DMS 273 treated with DMSO at 0.1 percent for 48 hours (cell line): ENCODE measurements at places on chromosomes 1 and 21.

- no peak for DNase-seq
Observed at GRCh38 chr1:162405800-162406199, 6.1 kb downstream of the SH2D1B start.

GRCh38 chr1:41712695-41713094 lies 206.0 kb downstream of the HIVEP3 start:
- DNase-seq = no peak

DNA sequence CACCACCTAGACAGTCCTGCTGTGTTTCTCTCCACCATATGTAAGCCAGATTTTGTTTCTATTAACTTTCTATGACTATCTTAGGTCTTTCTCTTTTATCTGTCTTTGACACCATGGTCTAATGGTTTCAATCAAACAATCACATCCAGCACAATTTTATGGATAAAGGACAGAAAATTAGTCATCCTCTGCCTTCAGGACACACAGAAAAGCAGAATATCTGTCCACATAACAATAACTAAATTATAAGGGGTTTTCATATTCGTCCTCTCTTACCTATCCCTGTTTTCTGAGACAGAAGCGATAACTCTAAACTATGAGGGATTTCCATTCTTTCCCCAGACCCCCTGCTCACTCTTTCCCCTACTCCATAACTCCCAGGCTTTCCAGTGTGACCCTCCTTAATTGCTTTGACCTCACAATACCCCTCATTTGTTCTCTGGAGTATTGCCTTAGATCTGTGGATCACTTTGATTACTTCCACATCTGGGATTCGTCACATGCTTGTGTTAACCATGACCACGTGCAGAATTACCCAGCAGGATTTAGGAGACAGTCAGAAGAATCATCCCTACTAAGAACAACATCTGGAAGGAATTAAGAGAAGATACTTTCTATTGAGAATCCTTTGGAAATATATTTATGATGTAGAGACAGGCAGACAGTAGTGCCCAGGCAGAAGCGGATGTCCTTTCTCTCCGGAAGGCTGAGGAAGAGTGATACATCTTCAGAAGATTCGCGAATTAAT lies 108.2 kb upstream of the GREM2 start:
- no peak for DNase-seq

DNA sequence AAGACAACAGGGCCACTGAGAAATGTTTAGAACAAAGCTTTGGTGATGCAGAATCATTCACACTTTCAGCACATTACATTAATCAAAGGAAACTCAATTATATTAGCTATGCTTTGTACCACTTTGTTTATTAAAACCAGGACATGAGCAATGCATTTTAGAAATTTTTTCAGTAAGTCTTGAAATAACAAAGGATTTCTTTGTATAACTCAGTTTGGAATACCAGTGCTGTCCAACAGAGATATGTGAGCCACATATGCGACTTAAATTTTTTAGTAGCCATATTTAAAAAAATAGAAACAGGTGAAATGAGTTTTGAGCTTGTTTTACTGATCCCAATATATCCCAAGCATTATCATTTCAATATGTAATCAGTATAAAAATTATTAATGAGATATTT lies 18.8 kb upstream of the F3 start:
- no peak for DNase-seq

DNA sequence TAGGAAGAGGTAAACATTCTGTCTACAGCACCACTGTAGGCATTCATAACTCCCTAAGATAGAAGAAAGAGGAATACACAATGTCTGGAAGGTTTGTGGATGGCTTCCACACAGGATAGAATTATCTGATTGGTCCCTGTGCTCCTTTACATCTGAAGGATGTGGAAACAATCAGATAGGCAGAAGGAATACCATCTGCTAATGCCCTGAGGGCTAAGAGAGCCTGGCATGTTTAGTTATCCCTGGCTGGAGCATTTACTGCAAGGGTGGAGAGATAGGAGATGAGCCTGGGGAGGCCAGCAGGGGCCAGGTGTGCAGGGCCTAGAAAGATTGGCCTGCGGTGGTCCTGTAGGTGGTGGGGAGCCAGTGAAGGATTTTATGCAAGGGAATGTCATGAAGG lies 8.6 kb upstream of the ACBD3 start:
- peak; percentile 25 for DNase-seq

- no peak for DNase-seq
Observed at GRCh38 chr1:84573481-84573966, 716 bp downstream of the CTBS start.

- DNase-seq = no peak
Observed at GRCh38 chr1:115647919-115648650, 6.3 kb downstream of the VANGL1 start.

DNA sequence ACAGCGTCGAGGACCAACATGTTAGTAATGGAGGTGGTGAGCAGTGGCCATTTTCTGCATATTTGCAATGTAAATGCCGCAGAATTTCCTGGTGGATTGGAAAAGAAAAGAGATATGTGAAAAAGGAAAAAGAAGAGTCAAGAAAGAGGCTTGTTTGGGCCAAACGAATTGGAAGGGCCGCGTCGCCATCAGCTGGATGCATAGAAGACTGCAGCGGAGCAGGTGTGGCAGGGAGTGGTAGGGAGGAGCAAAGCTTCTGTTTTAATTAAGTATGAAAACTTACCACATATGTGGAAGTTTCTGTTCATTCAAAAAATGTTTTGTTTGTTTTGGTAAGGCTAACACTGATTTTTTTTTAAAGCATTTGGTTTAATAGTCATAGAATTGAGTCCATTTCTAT lies 690.7 kb downstream of the NCAM2 start:
- DNase-seq = no peak

GRCh38 chr1:26786437-26787380 lies 1.0 kb upstream of the PIGV start:
- DNase-seq = no peak

GRCh38 chr1:31405578-31406245 lies 7.3 kb upstream of the SERINC2 start:
- DNase-seq = no peak

GRCh38 chr1:15459771-15460707 lies 3.5 kb downstream of the CELA2A start:
- no peak for DNase-seq

DNA sequence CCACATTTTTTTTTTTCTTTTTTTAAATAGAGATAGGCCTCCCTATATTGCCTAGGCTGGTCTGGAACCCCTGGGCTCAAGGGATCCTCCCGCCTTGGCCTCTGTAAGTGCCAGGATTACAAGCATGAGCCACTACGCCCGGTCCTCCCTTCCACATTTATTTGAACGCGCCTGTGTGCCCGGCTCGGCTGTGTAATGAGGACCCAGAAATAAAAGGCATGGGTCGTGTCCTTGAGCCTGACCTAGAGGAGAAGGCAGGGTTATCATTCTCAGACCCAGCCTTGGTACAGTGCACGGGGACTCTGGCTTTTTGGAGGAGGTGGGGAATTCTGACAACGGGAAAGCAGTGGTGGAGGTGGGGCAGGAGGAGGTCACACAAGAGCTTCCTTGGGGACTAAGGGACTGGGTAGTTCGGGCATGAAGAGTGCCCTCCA lies 841 bp downstream of the CENPF start:
- DNase-seq = no peak

GRCh38 chr1:240527086-240527485 lies 84.9 kb downstream of the GREM2 start:
- DNase-seq = no peak

DNA sequence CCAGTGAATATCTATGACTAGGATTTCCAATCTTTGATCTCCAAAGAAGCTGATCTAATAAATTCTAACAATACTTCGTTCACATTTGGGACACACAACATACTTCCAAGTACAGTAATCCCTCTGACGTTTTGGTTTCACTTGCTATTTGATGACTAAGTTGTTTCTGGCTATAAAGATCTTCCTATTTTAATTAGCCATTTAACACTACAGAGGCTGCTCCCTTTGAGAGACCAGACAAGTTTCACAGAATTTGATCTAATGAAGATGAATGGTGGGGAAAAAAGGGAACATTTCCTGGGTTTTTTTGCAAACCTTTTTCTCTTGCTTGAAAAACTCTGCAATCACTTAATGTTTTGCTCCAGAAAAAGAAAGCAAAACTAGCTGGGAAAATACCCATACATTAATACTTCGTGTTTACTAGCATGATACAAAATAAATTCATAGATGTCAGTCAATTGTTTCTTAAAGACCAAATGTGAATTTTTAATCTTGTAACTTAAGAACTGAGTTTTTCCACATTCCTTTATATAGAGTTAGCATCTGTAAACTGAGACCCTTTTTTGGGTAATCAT lies 28.0 kb upstream of the GLIS1 start:
- DNase-seq = no peak

DNA sequence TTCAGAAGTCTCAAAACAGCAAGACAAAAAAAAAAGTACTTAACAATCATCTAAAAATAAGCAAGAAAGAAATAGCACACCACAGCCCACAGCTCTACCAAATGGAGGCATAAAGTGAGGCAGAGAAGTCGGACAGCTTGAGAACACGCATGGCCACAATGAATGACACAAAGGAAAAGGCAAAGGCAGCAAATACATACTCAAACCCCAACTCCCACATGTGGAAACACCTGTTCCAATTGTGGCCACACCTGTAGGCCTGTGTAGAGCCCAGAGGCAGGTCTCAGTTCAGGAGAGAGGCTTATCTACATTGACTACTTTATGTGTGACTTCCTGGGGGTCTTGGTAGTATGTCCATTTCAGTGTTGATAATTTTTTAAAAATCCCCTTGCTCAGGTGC lies 543.5 kb downstream of the LMO4 start:
- DNase-seq = no peak

GRCh38 chr1:210239349-210240111 lies 6.9 kb downstream of the SERTAD4 start:
- DNase-seq = no peak

DNA sequence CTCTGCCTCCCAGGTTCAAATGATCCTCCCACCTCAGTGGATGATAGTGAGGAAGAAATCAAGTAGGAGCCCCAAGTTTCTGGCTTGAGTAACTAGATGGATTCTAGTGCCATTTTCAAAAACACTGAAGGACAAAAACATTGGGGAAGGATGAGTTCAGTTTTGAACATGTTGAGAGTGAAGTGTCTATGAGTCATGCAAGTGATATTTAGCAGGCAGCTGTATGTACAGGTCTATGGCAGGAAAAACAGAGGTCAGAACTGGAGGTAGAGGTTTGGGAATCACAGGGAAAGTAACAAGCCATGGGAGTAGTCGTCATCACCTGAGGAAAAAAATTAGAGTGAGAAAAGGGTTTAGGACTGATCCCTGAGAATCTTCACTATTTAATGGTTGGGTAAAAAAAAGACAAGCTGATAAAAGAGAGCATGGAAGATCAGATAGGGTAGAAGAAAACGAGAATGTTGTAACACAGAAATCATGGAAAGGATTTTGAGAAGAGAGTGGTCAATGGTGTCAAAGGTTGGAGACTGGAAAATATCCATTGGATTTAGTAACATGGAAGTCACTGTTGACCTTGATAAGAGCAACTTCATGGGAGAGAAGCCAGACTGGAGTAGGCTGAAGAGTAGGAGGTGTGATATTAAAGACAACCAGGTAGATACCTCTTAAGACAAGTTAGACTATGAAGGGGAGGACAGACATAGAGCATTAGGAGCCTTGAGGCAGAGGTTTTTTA lies 53.1 kb downstream of the DIPK1A start:
- DNase-seq = no peak

DNA sequence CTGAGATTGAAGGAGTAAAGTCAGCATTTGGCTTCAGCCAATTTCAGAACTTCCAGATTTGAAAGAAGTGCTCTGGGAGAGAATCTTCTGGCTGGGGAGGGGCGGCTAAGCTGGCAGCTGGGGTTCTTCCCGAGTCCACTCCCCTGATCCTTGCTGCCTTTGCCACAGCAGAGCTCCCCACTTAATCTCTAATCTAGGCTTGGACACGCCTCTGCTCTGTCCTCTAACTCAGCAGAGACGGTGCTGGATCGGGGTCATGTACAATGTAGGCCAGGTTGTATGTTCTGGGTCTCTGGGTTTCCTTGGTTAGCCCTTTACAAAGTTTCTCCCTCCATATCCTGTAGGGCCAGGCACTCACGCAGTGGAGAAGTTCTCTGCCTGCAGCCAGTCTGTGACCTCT lies 10.1 kb upstream of the GSTM3 start:
- DNase-seq = no peak

DNA sequence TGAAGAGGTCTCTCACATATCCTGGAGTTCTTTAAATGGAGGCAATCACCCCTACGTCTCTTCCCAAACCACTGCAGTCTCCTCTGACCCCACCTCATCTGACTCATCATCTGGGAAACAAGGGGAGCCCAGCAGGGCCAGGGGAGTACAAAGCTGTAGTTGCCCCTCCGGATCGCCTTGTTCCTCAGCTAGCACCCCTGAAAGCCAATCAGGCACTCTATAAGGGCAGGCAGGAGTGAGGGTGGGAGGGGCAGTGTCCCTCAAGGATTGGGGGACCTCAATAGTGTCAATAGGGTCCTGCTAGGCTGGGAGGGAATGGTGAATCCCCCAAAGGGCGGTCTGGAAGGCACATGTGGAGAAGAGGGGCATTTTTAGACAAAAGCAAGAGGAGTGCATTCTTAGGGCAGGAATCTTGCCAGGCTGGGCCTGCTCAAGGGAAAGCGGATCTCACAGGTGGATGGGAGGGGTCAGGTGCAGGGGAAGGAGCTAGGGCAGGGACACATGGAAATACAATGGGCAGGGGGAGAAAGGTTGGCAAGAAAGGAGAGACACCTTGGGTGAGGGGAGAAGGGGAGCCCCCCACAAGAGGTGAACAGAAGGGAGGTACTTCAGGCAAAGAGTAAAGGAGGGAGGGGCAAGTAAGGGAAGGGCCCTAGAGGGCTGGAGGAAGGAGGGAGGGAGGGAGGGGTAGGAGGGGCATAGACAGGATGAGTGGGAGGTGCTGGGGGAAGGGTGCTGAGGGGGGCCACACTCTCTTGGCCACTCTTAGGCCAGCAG lies 5.8 kb downstream of the SHISA4 start:
- DNase-seq = no peak

GRCh38 chr1:55555956-55556725 lies 341.0 kb upstream of the USP24 start:
- peak; percentile 54 for DNase-seq
